ENCODE measurements at places on chromosomes 5 and 9.

DNA sequence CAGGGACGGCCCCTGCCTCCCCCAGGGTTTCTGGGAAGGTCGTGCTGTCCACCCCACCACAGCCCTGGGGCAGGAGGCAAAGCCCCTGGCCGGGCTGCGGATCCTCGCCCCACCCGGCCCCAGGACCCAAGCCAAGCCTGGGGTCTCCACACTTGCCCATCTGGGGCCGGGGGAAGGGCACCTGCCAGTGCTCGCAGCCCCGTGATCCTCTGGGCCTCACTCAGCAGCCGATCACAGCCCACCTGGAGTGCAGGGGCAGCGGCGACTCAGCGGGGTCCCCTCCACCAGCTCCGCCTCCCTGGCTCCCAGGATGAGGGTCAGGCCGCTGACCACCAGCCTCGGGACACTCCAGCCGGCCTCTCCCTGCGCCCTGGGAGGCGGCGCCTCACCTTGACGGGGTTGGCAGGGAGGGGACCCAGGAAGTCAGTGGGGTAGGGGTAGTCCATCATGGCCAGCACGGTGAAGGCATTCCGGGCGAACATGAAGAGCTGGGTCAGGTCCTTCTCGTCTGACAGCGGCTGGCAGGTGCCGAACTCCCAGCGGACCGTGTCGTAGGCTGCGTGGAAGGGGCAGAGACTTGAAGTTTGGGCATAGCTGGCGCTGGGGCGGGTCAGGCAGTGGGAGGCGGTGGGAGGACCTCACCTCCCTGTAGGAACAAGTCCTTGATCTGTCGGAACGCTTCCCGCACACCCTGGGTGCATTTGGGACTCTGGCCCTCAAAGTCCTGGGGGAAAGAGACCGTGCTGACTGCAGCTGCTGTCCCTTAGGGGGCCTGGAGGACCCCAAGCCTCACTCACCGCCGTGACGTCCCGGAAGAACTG, 1.8 kb downstream of the DPP7 start:
- DNase-seq, result no peak

- no peak for DNase-seq
These were observed 76.2 kb upstream of the MYO10 start for GRCh38 chr5:17012289-17012688.

DNA sequence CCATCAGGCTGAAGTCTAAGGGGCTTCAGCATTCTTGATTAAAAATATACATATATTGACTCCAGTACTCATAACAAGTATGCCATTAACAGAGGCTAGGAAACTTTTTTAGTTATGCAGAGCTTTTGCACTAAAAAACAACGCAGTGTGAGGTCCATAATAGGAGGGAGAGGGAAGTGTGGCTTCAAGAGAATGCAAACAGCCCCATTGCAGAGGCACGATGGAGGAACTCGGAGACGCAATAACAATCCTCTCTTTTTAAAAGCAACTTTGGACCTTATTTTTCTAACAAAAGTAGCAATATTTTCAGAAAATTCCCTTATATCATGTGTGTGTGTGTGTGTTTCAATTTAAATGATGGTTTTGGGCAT, 150.0 kb upstream of the PTCH1 start:
- DNase-seq, result no peak

DNA sequence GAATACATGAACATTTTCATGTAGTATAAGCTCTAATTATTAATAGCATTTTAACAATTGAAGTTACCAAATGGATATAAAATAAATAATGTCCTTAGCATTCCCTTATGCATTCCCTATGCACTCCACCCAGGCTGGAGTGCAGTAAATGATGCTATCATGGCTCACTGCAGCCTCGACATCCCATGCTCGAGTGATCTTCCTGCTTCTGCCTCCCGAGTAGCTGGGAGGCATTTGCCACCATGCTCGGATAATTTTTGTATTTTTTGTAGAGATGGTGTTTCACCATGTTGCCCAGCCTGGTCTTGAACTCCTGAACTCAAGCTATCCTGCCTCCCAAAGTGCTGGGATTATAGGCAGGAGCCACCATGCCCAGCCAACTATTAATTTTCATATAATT, 184.0 kb downstream of the PBX3 start:
- no peak for DNase-seq

GRCh38 chr5:116507051-116507537, 67.5 kb downstream of the SEMA6A start:
- DNase-seq, result no peak

DNA sequence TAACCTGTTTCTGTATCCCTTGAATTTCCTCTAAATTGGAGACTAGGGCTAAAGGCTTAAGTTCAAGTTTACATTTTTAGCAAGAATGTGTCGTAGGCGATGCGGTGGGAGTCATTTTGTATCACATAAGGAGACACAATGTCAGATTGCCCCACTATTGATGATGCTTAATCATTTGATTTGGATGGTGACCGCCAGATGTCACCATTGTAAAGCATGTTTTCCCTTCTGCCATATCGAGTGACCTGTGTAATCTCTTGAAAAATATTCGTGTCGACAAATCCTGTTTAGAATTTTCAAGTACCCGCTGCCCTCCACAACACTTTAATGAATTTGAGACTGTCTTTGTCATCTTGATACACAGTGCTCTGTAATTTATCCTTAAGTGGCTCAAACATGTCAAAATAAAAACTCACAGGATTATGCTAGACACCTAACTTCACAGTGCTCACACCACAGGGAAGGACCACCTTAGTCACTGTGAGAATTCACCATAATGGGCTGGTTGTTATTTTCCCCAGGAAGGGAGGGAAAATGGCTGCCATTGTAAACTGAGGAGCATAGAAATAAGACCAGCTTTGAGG, 34.5 kb upstream of the SLC46A2 start:
- DNase-seq, result peak; percentile 41

GRCh38 chr9:27272103-27272502, 24.8 kb downstream of the EQTN start:
- DNase-seq, result no peak

DNA sequence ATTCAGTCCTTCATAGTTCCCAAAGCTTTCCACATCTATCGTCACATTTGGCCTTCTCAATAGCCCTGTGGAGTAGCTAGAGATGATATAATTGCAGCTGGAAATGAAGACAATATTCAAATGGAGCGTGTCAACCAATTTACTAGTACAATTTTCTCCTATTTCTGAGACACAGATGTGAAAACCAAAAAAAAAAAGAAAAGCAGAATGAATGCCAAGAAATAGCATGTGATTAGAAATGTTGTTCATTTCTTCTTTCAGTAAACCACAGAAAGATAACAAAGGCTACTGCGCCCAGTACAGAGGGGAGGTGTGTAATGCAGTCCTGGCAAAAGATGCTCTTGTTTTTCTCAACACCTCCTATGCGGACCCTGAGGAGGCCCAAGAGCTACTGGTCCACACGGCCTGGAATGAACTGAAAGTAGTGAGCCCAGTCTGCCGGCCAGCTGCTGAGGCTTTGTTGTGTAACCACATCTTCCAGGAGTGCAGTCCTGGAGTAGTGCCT, 99.0 kb downstream of the MUSK start:
- DNase-seq, result no peak

DNA sequence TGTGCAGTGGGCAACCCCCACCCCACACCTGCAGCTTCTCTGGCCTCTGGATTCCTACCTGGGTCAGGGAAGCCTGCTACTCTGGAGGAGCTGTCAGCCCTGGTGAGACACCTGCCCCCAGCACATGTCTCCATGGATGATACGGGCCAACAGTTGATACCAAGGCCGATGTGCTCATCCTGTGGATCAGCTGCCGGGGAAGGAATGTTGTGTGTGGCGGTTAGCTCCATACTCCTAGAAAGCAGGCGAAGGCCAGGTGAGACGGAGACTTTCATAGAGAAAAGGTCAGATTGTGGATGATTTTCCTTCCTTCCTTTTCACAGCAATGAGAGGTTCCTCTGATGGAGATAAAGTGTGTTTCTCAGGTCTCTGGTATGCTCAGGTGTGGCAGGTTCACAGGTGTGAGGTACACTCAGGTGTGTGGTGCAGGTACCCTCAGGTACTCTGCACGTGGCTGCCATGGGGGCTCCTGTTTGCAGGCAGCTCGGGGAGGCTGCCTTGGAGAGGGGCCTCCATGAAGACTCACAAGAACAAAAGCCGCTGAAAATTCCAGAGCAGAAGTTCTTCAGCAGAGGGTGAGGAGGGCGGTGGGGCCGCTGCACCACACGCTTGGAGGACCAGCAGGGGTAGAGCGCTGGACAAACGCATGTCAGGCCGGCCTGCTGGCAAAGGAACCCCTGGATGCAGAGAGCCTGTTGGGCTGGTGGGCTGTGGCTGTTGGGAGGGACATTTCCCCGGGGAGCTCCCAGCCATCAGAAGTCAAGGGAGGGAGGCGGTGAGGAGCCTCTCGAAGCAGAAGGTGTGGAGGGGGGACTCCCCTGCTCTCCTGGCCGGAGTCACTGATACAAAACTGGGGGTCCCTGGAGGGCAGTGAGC, 5.1 kb upstream of the AHRR start:
- DNase-seq, result no peak

- no peak for DNase-seq
These were observed 22.2 kb upstream of the MYORG start for GRCh38 chr9:34398875-34399274.

- DNase-seq, result no peak
These were observed 227.3 kb upstream of the TBCA start for GRCh38 chr5:78003450-78003849.

GRCh38 chr5:171675511-171675910, 110.1 kb upstream of the SMIM23 start:
- DNase-seq, result no peak

GRCh38 chr5:5558102-5558501, 135.6 kb downstream of the ICE1 start:
- DNase-seq, result no peak

DNA sequence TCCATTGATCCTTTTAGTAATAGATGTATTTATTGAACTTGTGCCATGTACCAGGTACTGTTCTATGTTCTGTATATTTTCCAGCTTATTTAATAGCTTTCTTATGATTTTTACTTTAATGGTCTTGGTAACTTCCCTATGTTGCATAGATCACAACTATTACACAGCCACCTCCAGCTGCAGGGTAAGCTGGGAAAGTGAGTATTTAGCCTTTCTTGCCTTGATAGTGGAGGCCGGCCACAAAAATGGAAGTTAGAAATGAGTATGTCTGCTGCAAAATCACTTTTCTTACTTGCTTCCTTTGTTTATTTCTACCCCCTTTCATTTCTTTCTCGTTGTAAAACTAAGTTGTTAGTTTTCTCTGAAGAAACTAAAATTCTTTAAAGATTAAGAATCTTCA, 43.1 kb upstream of the ANKDD1B start:
- no peak for DNase-seq

GRCh38 chr5:136199408-136199807, 6.4 kb upstream of the SMIM32 start:
- DNase-seq, result no peak

GRCh38 chr9:6142799-6143454, 72.7 kb upstream of the IL33 start:
- no peak for DNase-seq

DNA sequence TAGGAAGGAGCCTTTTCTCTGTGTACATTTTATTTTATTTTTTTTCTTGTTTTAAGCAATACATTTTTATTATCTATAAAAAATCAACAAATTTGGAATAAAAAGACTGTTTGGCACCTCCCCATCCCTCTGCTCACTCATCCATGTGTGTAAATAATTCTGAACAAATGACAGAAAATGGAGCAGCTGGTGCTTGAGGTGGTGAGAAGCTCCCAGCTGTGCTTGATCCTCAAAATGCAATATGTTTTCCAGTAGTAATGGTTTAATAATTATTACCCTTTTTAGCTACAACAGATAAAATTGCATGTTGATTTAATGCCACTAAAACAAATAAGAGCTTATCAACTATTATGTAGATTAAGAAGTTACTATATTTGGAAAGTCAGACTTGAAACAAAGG, 132.5 kb downstream of the CDH18 start:
- no peak for DNase-seq

DNA sequence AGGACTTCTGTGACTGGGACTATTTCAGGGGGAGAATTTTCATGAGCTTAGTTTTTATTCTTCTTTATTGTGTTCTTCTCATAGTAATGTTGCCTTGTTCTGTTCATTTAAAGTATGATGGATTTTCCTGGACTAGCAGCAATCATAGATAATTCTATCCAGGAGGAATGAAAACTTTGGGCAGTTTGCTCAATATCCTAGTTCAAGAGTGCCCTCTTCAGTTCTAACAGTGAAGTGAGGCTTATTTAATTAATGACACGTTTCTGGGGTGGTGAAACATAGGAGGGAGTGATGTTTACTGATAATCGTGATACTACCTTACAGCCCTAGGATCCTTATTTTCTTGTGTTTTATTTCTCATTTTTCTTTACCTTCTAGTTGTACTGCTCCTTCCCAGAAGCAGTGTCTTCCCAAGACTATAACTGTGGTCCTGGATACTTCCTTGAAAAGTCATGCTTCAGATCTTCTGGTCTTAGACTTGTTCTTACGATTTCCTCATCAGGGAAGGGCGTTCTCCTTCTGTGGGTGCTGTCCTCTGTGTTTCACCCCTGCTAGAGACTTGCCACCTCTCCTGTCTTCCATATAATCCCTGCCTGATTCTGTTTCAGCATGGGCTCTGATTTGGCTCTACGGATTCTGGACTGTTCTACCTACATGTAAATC, 57.4 kb downstream of the CFAP95 start:
- DNase-seq, result peak; percentile 35

- DNase-seq, result no peak
These were observed 78.2 kb downstream of the CYFIP2 start for GRCh38 chr5:157343842-157344790.

GRCh38 chr5:82349652-82350051, 71.5 kb upstream of the RPS23 start:
- peak; percentile 60 for DNase-seq

DNA sequence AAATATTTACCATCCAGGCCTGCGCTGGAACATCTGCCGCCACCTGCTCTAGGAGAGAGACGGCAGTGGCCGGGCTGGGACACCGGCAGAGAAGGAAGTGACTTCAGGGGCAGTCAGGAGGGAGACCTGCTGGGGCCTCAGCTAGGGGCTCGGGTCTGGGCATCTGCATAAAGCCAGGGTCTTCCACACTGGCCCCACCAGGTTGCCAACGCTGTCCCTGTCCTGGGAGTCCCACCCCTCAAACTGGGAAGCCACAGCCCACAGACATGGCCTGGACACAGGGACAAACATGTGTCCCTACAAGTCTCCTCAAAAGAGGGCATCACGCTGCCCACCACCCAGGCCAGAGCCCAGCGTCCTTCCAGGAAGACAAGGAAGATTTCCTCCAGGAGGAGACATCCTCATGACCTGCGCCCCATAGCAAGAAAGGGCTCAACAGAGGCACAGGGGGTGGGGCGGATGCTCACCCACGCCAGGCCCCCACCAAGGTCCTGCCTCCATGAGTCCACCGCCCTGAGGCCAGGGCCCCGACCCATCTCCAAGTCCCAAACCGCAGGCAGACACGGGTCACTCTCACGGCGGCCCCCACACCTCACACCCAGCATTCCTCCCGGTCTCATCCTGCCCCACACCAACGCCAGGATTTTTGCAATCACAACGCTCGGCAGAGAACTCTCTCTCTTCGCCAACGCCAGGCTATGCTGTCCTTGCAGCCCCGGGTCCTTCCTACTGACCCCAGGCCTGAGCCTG, 9.0 kb downstream of the VAV2 start:
- no peak for DNase-seq

DNA sequence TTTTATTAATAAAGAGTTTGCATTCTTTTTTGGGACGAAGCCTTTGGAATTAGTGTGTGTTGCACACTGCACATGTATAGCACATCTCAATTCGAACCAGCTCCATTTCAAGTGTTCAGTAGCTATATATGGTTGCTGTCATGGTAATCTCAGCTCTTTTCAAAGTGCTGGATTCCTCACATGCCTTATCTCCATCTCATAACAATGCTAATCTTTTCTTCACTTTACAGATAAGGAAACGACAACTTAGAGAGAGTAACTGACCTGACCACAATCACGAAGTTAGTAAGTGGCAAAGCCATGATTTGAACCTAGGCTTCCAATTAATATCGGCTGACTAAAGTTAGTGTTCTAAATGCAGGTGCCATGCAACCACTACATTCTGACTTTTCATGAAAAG, 204.8 kb upstream of the RASEF start:
- DNase-seq, result no peak
